Endothelial cell (in vitro differentiated cells): ENCODE measurements at places on chromosomes 4 and X.

DNA sequence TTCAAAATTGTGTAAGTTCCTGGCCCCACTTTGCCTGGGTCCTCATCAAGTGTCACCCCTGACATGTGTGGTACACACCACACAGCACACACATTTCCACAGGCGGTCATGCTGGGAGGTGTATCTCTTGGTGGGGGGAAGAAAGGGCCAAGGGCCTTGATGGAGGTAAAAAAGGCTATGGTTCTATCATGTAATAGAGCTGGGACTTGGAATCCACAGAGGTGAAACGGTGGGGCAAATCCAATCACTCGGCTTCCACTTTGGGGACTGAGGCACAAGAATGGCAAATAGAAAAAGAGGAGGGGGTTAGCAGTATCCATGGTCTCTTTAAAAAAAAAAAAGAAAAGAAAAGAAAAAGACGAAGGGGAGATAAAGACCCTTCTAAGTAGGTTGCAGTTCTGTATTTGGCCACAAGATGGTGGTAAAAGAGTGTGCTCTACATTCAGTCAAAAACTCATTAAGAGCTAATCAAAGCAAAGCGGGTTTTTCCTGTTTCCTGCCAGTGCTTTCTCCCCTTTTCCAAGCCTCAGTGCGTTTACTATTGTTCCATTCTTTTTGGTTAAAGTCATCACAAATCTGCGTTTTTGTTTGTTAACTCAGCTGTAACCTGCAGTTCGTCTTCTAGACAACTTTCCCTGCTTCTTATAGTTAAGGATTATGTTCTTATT lies 37.0 kb upstream of the ATP6AP2 start:
- DNase-seq = peak; percentile 45

DNA sequence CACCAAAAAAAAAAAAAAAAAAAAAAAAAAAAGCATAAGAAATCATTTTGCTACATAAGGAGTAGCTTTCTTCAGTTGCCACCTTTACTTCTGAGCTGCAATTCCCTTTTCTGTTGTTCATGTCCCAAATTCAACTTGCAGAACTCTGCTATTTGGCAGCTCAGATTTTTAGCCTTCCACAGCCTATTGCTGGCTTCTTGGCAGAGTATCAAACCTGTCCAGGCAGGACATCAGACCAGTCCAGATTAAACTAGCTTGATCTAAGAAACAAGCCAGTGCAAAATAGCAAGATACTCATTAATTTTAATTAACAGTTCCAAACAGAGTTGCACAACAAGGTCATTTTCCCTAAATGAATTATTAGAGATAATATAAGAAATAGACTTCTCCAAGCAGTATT lies 123.6 kb upstream of the NR3C2 start:
- DNase-seq = no peak

GRCh38 chr4:44845309-44845708 lies 119.0 kb upstream of the GNPDA2 start:
- no peak for DNase-seq

GRCh38 chrX:84724576-84724975 lies 222.3 kb upstream of the HDX start:
- no peak for DNase-seq

- no peak for DNase-seq
These were observed 403.9 kb downstream of the ADGRL3 start for GRCh38 chr4:61604054-61604453.

DNA sequence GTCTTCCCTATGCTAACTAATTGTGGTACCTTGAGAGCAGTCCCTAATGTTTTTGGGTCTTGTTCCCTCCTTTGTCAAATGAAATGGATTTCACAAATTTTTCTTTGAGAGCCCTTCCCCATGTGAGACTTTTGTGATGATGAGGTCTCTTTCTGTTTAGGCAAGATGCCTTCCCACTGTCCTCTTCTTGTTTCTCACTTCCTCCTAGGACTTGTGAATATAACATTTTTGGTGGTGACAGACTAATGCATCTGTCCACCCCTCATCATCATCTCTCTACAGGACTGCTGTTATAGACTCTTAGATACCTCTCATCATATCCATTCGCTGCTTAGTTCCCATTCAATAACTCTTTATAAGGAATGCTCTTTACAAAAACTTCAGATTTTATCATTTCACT lies 8.7 kb upstream of the ANK2 start:
- no peak for DNase-seq

DNA sequence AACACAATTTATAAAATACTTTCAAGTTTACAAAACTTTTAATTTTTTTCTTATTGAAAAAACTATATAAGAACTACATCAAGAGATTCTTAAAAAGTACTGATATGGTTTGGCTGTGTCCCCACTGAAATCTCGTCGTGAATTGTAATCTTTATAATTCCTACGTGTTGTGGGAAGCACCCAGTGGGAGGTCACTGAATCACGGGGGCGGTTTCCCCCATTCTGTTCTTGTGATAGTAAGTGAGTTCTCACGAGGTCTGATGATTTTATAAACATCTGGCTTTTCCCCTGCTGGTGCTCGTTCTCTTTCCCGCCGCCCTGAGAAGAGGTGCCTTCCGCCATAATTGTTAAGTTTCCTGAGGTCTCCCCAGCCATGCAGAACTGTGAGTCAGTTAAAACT lies 88.5 kb downstream of the FRAS1 start:
- DNase-seq = no peak

GRCh38 chrX:48829016-48829735 lies 2.9 kb downstream of the ERAS start:
- no peak for DNase-seq

- DNase-seq = no peak
These were observed 127.2 kb upstream of the PABPC4L start for GRCh38 chr4:134328741-134329140.

- DNase-seq = no peak
These were observed 119.4 kb downstream of the GRIA3 start for GRCh38 chrX:123303429-123303828.

- DNase-seq = no peak
These were observed 84.6 kb upstream of the GPR34 start for GRCh38 chrX:41604177-41604576.

GRCh38 chr4:5003372-5003857 lies 15.8 kb downstream of the CYTL1 start:
- DNase-seq = no peak

GRCh38 chrX:38662640-38663039 lies 101.3 kb downstream of the TSPAN7 start:
- DNase-seq = no peak

DNA sequence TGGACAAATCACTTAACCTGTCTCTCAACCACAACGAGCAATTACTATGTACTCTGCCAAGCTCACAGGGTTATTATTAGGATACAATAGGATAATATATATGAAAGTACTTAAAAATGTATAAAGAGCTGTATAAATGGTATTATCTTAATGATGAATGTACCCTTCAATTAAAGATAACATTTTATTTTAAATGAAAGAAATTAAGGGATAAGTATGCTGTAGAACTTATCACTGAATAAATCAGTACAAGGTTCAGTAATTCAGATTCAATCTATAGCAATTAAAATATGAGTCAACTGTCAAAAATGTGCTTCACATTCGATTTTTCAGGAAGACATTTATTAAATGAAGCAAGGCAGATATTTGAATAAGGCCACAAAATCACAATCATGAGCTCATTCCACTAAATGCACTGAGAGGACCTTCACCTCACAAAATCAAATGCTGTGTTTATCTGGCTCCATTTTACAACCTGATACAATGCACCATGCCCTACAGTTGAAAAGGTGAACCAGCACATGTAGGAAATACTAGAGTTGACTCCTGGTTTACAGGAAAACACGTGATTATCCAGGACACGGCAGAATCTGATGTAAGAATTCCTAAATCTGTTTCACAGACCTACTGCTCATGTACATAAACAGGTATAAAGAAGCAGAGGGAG lies 4.4 kb downstream of the LRCH2 start:
- no peak for DNase-seq

- no peak for DNase-seq
These were observed 2141.0 kb upstream of the AGA start for GRCh38 chr4:179583221-179583620.

- no peak for DNase-seq
These were observed 150.3 kb downstream of the PCDH7 start for GRCh38 chr4:30870513-30870912.

DNA sequence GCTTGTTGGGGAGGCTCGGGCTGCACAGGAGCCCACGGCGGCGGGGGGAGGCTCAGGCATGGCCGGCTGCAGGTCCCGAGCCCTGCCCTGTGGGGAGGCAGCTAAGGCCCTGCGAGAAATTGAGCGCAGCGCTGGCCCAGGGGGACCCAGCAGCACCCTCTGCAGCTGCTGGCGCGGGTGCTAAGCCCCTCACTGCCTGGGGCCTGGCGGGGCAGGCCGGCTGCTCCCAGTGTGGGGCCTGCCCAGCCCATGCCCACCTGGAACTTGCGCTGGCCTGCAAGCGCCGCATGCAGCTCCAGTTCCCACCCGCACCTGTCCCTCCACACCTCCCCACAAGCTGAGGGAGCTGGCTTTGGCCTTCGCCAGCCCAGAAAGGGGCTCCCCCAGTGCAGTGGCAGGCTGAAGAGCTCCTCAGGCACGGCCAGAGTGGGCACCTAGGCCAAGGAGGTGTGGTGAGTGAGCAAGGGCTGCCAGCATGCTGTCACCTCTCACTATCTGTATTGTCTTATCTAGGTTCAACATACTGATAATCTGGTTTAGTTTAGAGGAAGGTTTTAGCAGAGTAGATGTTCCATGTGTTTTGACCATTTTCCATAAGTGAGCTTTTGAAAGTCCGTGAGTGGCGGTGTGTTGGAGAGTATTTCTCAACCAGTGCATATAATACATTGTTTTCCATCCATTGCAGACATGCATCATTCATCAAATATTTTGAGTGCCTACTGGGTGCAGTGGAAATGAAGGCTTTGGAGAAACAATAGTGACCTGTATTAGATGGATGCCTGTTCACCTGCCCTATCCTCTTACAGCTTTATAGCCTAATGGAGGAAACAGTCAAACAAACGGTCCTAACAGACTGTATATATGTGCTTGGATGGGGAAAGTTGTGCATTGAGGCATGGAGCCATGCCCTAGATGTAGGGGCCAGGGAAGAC lies 13.1 kb downstream of the PI4K2B start:
- DNase-seq = no peak

DNA sequence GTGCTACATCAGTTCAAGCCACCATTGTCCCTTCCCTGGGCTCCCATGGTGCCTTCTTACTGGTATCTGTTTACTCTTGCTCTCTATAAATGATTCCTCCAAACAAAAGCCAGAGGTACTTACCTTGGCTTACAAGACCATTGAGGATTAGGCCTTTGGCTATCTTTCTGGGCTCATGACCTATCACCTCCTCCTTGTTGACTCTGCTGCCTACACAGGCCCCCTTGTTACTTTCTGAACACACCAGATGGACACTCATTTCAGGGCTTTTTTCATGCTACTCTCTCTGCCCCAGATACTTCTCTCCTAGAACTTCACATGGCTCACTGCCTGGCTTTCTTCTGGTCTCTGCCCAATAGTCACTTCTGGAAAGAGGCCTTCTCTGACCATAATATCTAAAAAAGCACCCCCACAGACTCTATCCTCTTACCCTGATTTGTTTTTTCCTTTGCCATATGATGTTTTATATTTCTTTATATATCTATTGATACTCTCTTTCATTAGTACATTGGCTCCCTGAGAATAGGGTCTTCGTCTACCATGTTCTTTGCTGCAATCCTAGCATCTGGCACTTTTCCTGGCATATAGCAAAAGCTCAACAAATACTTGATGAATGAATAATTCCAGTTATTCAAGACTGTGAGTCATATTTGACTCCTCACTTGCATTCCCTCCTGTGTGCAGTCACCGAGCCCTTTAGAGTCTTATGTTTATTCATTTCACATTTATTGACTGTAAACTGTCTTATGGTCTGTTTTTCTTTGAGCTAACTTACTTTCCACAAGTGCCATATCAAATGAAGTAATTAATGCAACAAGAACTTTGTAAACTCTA lies 27.1 kb upstream of the TAPT1 start:
- DNase-seq = no peak

DNA sequence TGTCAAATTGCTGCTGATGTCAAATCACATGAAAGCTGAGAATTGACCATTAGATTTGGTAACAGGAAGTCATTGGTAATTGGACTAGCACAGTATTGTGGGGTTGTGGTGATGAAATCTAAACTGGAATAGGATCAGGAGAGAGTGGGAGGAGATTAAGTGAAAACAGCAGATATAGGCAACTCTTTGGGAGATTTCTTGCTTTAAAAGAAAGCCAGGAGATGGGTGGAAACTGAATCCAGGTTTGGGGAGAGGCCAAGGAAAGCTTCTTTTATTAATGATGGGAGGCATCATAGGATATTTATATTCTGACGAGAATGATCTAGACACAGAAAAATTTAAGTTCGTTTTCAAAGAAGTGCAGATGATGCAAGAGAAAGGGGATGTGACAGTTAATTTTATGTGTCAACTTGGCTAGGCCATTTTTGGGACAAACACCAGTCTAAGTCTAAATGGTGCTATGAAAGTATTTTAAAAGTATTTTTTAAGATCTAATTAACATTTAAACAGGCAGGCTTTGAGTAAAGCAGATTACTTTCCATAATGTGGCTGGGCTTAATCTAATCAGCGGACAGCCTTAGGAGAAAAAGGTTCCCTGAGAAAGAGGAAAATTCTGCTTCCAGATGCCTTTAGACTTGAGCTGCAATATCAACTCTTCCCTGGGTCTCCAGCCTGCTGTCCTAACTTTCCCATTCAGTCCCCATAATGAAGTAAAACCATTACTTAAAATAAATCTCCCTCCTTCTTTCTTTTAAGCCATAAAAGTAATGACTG lies 24.7 kb downstream of the SEC24D start:
- DNase-seq = no peak

DNA sequence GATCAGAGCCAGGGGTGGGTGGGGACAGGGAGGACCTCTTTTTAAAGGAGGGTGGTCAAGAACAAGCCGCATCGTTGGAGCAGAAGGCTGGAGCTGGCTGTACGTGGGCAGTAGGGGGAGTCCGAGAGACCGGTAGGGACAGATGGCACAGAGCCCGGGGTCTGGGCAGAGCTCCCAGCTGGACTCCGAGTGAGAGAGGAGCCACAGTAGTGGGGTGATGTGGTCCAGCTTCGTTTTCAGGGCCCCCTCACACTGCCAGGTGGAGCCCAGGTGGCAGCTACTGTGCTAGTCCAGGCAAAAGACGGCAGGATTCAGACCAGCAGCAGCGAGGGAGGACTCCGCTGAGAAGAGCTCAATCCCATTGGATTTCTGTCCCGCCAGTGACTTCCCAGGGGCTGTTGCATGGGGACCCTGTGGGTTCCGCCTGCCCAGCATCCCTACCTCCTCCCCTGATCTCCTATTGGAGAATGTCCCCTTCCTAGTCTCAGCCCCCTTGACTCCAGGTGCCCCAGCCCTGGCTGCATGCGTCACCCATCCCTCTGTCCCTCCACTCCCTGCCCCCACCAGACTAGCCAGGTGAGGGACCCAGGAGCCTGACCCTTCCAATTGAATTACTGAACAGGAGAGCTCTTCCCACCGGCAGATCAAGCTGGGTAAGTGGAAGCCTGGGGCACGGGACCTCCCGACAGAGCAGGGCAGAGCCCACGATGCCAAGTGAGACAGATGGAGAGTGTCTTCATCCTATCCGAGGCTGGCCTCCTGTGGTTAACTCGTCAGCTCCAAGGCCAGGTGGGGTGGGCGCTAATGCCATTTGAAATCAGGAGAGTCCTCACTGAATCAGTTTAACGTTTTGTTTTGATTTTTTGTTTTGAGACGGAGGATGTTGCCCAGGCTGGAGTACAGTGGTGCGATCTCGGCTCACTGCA lies 2.9 kb downstream of the ARHGAP4 start:
- no peak for DNase-seq
